RWPE2 (cell line): ENCODE measurements at places on chromosomes 7 and 10.

- no peak for DNase-seq
These were observed 215.1 kb downstream of the ADARB2 start for GRCh38 chr10:1522237-1522636.

GRCh38 chr10:132481690-132482089 lies 55.9 kb upstream of the INPP5A start:
- peak; percentile 13 for DNase-seq

DNA sequence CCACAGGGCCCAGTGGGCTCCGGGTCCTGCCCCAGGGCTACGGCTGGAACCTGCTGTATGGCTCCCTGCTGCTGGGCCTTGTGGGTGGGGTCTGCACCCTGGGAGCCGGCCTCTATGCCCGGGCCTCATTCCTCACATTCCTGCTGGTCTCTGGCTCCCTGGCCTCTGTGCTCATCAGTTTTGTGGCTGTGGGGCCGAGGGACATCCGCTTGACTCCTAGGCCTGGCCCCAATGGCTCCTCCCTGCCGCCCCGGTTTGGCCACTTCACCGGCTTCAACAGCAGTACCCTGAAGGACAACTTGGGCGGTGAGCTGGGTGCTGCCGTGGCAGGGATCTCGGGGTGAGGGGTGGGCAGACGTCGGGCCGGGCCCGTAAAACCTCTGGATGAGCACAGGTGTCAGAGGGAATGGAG lies 4.4 kb downstream of the SLC12A9 start:
- DNase-seq = no peak

DNA sequence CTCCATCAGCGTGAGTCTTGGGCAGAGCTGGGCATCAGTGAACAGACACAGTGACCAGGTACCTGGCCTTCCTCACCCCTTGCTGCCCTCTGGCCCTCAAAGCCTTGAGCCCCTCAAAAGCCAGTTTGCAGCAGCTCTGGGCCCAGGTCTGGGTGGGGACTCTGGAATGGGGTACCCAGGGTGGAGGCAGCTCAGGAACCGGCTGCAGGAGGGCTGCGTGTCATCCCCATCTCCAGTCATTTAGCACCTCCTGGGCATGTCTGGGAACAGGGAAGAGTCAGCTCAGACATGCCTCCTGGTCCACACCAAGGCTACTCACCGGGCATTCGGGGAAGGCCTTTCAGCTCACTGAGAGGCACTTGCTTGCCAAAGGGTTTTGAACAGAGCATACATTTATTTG lies 503.3 kb downstream of the TCERG1L start:
- DNase-seq = no peak

- DNase-seq = no peak
These were observed 15.5 kb upstream of the NCAPG2 start for GRCh38 chr7:158720112-158720511.

DNA sequence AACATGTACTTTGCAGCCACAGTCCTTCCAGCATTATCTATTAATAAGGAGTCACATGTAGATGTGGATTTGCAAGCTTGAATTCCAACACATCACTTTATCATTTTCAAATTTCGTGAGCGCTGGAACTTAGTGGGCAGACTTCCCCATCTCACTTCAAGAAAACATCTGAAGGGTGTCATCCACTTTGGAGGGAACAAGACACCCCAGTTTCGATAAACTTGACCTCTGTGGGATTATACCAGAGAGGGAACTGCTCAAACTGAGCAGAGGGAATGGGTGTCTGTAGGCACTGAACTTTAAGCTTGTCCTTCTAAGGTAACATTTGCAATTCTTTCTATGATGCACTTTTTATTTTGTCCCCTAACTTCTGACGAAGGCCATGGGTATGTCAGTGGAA lies 27.5 kb downstream of the ADRB1 start:
- DNase-seq = no peak

DNA sequence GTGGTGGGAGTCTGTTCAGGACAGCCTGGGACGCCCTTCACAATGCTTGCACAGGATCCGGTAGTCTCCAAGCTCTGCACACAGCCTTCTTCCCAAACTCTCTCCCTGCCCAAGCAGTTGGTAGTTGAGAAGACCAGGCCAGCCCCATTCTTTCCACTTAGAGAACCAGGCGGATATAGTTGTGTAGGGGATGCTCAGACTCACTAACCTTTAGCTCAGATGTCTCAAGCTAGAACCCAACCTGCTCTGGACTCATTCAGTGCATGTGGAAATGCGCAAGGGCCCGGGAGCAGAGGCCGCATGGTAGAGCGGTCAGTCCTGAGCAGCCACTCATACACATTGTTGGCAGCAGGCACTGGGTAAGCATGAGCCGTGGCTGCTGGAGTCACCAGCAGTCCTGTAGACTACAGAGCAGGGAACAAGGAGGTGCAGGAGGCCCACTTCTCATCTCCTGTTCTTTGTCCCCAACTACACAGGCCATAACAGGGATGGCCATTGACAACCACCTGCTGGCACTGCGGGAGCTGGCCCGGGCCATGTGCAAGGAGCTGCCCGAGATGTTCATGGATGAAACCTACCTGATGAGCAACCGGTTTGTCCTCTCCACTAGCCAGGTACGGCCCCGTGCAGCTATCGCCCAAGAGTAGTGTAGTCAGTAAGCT lies 17.2 kb upstream of the C10orf53 start:
- no peak for DNase-seq
